Gastrocnemius medialis (tissue), 4 donors: ENCODE measurements at places on chromosomes 7 and 10.
A peak's percentile ranks its signal among the peaks of the same experiment; 100 is the strongest.

DNA sequence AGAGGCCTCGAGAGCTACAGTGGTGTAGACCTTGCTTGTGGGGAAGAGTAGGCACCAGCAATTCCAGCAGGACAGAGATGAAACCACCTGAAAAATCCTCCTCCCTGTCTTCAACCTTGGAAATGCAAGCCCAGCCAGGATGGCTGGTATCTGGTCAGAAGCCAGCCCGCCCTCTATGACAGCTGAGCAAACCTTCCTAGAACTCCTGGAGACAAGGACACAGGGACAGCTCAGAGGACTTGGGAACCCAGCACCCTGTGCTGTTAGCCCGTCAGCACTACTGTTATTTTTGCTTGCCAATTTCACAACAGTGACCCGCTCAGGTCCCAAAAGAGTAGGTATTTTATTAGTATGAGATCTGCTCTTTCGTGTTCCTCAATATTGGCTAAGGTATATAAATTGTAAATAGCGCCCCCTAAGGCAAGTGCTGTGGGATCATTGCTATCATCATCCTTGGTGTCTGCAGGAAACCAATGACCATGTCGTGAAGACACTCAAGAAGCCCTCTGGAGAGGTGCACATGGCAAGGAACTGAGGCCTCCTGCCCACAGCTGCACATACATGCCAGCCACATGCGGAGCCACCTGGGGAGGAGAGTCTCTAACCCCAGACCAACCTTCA lies 156.5 kb upstream of the CHST15 start:
- DNase-seq = no peak

- no peak for DNase-seq
Measured at GRCh38 chr10:124942317-124943169, 620 bp downstream of the ZRANB1 start.

DNA sequence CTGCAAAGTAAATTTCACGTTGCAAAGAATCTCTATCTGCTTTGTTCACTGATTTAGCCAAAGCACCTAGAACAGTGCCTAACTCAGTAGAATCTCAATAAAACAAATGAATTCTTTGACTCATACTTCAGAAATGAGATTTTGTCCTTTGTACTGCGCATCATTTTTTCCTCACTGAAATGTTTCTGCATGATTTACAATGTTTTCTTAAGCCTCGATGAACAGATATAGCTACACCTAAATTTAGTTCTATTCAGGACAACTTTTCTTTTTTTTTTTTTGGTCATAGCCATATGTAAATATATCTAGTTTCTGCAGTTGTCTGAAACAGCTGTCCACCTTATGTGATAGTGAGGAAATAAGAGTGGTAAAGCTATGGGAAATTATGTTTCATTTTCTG lies 15.3 kb downstream of the GNAT3 start:
- no peak for DNase-seq

- DNase-seq = no peak
Measured at GRCh38 chr10:124529661-124530214, 68.1 kb downstream of the LHPP start.

DNA sequence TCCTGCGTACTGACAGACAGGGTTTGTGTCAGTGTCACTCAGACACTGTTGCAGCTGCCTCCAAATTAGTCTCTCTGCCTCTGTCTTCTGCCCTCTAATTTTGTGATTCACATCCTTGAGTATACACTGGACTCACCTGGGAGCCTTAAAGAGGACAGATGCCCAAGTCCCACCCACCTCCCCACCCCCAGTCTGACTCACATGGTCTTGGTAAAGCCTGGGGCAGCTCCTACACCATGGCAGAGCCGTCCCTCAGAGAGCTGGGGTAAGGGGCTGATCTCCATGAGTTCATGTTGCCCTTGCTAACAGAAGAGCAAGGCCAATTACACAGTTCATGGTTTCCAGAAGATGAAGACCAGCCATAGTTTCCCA lies 197.6 kb upstream of the STK17A start:
- no peak for DNase-seq

DNA sequence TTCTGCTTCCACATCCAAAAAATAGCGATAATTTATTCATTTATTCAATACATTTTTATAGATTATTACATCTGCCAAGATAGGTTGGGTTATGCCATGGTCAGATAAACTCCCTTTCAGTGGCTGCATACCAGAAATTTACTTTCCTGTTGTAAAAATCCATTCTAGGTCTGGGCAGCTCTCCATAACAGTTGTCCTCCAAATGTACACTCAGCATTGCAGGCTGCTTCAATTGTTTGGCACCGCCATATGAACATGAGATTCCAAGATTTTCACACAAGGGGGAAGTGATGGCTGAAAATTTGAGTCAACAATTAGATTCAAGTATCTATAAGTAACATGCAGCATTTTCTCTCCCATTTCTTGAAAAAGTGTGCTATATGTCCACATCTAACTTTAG lies 568.7 kb downstream of the ETV1 start:
- no peak for DNase-seq

DNA sequence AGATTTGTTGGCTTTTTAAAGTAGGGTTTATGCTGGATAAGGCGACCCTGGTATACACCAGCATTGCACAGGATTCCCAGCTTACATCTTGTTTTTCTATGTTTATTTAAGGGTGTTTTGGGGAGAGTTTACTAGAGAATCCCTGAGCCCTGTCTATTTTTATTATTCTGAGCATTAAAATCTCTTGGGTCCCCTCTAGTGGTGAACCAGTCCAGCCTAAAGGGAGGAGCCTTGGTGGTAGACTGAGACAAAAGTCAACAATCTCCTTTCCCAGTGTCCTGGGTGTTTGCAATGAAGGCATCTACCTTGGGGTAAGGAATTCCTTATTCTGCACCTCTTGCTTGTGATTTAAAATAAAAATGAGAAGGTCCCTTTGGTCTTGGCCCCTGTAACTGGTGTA lies 38.2 kb downstream of the ANTXRL start:
- DNase-seq = no peak

DNA sequence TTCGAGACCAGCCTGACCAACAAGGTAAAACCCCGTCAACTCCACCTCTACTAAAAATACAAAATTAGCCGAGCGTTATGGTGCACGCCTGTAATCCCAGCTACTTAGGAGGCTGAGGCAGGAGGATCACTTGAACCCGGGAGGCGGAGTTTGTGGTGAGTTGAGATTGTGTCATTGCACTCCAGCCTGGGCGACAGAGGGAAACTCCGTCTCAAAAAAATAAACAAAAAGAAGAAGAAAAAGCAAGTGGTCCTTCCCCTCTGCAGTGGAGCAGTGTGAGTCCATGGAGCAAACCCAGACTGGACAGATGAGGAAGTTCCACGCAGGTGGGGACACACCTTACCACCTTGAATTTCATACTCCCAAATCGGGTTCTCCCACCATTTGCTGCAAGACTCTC lies 13.1 kb upstream of the SERPINE1 start:
- no peak for DNase-seq

DNA sequence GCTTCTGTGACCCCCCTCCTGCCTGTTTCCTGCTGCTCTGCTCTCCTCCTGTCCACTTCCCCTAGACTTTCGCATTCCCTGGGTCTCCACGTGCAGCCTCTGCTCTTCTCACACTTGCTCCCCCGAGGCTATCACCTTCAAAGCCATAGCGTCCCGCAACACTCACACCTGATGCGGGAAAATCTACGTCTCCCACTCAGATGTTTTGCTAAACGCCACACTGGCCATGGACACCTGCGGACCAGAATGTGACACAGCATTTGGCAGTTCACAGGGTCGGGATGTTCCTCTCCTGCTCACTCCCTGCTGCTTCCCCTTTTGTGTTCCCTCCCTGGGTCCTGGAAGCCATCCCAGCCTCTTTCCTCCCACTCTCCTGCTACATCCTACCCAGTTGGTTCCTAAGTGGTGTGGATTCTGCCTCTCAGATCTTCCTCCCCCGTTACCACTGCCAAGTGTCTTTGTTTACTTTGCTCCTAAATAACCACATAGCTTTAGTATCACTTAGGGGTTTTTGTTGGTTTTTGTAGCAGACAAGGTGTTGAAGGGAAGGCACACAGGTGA lies 33.7 kb upstream of the RBM33 start:
- no peak for DNase-seq

- DNase-seq = no peak
Measured at GRCh38 chr7:750111-750905, 23.2 kb upstream of the PRKAR1B start.

GRCh38 chr10:113027230-113027573 lies 77.2 kb downstream of the TCF7L2 start:
- no peak for DNase-seq

DNA sequence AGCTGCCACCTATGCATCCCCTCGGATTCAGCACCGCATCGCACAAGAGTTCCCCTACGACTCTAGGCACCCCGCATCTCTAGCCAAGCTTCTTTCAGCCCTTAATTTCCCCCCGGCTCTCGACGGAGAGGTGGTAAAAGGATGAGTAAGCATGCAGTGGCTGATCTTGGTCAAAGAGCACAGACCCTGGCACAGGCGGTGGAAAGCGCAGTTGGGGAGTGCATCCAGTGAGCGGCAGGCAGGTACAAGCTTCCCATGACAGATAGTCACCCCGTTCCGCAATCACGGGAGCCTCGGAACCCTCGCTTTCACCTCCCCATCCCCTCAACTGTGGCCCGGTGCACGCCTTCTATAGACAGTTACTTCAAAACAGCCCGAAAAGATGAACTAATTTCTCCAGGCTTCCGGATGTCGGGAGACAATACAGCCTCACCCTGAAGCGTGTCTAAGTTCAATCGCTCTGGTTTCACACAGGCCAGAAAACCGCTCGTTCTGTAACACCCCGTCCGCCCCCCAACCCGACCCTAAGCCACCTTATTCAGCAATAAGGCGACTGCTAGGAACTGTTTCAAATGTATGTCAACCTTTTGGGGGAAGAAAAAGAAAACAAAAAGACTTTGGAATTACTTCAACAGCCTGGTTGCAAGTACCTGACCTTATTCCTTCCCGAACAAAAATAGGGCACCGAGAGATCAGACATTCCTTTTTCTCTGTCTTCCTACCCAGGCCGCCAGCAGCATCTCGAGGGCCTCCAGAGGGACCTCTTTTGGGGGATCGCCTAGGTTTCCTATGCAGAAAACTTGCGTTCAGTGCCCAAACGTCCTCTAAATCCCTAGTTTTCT lies 1.4 kb downstream of the RHEB start:
- peak; percentile 84 for DNase-seq

GRCh38 chr10:94213980-94214379 lies 148.8 kb downstream of the NOC3L start:
- DNase-seq = peak; percentile 7

DNA sequence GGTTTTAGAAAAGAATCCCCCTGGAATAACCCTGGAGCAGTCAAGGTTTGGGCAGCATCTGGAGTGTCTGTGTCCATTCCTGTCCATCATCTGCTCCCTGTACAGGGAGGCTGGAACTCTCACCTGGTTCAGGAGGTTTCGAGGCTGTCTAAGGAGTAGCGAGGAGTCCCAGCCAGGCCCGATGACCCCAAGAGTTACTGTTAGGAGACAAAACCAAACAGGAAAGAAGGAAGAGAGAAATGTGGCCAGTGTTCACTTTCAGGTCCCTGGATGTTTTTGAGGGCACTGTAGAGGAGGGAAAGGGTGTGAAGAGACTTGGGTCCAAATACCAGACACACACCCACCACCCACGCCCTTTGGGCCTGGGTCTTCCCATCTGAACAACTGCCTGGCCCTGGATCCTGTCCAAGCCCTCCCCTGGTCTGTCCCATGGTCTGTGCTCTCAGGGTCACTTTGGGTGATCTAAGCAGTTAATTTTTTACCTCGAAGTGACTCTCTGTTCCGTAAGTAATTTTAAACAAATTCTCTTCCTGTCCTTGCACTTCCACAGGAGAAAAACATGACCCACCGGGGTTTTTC lies 117.1 kb downstream of the ZMIZ1 start:
- no peak for DNase-seq

DNA sequence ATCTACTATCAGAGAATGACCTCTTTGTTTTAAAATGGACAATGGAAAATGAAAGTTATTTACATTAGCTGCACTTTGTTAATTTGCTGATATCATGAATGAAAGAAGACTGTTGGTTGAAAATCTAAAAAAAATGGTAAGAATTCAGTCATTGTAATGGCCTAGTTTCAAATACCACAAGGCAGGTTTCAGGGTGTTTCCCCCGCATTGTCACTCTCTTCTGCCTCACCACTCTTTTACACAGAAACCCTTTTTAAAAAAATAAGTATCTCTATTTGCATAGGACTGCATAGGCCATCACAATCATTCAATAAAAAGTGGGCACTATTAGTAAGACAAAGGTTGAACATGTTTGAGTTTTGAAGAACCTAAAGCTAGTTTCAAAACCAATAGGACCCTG lies 737.1 kb downstream of the INHBA start:
- DNase-seq = no peak

DNA sequence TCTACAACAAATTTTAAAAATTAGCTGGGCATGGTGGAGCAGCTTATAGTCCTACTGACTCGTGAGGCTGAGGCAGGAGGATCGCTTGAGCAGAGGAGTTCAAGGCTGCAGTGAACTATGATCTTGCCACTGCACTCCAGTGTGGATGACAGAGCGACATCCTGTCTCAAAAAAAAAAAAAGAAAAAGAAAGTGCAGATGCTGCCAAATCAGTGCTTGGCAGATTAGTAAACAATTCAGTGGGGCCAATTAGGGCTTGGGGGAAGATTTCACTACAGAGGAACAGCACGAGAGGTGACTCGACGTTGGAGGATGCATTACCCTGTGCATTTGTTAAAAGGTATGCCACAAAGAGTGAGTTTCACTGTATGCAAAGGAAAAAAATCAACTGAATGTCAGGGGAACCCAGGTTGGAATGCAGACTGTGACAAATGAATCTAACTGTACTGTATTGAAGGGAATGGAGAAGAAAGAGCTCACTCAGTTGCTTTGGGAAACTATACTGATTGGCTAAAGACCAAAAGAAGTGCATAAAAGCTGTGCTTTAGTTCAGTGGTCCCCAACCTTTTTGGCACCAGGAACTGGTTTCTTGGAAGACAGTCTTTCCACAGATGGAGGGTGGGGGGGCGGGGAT lies 31.6 kb downstream of the GARIN1A start:
- no peak for DNase-seq

- DNase-seq = no peak
Measured at GRCh38 chr10:10903620-10904019, 114.1 kb upstream of the CELF2 start.

- no peak for DNase-seq
Measured at GRCh38 chr7:29896685-29897411, 90.5 kb downstream of the WIPF3 start.

GRCh38 chr7:10703981-10704380 lies 269.7 kb upstream of the PHF14 start:
- no peak for DNase-seq

DNA sequence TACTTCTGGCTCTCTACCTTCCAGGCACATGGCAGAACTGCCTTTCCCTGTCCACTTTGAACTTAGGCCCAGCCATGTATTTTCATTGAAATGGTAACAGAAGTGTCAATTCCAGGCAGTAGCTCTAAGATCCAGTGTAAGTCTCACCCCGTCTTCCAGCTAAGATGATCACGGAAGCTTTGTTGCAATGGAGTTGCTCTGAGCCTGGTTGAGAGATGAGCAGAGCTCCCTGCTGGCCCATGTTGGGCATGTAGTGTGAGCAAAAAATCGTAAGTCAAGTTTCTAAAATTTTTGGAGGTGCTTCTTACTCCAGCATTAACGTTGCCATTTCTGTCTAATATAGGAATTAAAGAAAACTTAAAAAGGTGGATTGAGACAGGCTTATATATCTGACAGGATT lies 274.4 kb downstream of the IPMK start:
- DNase-seq = no peak

- DNase-seq = no peak
Measured at GRCh38 chr7:21507627-21508343, 35.1 kb upstream of the DNAH11 start.
